Activated naive CD4-positive, alpha-beta T cell treated with anti-CD3 and anti-CD28 coated beads, Interleukin-2, amount 50 U/mL, for 16 hours (primary cell): ENCODE measurements at places on chromosomes 2 and 18.

DNA sequence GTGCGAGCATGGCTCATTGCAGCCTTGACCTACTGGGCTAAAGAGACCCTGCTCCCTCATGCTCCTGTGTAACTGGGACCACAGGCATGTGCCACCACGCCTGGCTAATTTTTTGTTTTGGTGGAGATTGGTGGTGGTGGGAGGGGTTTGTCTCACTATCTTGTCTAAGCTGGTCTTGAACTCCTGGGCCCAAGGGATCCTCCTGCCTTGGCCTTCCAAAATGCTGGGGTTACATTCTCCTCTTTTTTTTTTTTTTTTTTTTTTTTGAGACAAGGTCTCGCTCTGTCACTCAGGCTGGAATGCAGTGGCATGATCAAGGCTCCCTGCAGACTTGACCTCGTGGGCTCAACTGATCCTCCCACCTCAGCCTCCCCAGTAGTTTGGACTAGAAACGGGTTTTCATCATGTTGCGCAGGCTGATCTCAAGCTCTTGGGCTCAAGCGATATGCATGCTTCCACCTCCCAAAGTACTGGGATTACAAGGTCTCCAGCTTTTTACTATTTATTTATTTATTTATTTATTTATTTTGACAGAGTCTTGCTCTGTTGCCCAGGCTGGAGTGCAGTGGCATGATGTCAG lies 238.3 kb downstream of the MYCN start:
- DNase-seq, result no peak

GRCh38 chr2:141557329-141558095 lies 573.3 kb downstream of the LRP1B start:
- DNase-seq, result no peak

DNA sequence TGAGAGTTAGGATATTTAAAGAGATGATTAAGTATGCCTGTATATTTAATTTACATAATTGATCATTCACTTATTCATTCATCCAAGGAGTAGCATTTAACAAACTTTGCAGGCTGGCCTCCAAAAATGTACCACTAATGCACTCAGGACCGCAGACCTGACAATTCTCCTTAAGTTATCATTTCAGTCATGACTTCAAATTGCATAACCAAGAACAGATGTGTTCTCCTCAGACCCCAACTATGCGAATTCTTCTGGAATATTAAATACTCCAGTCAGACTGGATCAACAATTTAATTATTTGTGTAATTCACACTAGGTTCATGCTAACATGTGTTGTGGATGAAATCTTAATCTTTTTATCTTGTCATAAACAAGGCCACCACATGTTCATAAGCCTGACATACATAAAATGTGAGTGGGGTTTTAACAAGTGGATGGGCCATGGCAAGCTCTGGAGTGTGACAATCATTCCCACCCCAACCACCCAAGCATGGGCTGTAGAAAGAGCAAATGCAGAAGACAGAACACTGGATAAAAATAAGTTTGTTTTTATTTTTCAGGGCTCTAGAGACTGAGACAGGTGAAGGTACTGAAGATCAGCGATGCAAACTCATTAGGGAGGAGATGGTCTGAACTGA lies 3.2 kb downstream of the REG1B start:
- DNase-seq, result no peak

DNA sequence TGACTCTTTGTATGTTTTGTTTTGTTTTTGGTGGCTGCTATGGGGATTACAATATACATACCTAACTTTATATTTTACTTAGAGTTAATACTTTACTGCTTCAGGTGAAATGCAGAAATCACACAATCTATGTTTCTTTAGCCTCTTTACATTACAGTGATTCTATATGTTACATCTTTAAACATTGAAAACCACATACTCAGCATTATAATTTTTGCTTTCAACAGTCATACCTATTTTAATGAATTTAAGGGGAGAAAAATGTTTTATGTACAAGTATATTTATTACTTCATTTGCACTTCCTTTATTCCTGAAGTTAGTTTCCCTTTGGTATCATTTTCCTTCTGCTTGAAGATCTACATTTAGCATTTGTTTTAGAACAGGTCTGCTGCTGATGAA lies 23.1 kb downstream of the FAM117B start:
- no peak for DNase-seq

DNA sequence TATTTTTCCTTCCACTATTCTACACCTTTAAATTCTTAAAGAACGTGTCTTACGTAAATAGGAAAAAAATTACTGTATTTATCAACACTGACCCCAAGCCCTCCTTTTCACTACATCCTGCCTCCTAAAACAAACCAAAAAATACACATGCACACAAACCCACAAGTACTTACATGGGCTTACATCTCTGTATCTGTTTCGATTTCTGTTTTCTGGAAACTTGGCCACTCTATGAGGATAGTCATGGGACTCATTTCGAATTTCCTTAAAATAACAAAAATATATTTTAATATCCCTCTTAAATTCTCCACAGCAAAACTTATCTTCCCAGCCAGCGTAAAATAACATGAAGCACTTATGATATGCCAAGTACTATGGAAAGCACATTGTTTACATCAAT lies 25.0 kb downstream of the PTPN2 start:
- DNase-seq, result no peak

- DNase-seq, result no peak
Measured at GRCh38 chr2:144479659-144480058, 40.3 kb downstream of the ZEB2 start.

- no peak for DNase-seq
Measured at GRCh38 chr2:257429-257828, 6.4 kb downstream of the SH3YL1 start.

DNA sequence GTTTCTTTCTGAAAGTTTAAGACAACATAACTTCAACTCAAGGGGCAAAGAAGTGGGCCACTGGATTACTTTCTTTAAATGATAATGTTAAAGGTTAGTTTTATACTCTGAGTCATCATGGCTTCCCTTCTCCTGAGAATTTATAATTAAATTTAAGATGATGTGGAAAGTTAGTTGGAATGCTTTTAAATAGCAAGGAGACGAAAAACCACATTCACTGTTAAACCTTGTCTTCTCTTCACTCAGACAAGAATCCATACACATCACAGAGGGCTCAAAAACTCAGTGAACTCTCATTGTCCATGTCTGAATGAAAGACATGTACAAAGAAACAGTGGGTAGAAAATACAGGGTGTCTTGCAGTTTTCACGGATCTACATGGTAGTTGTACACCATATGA lies 65.6 kb downstream of the COL5A2 start:
- DNase-seq, result no peak

DNA sequence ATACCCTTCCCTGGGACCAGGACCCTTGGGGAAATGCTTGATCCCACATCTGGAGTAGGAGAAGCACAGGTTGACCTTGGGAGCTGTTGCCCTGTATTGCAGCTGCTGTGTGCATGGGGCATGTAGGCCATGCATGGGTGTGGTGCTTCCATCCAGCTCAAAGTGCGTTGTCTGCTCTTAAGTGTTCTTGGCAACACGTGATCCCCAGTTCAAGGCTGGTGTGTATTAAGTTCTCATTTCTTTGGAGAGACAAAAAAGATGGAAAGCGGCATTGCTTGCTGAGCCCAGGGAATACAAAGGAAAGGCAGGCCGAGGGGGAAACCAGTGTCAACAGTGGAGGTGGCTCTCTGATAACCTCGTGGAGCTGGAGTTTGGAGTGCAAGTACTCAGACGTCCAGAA lies 110.7 kb downstream of the RTP5 start:
- no peak for DNase-seq

GRCh38 chr18:79402977-79403722 lies 7.4 kb downstream of the NFATC1 start:
- no peak for DNase-seq

GRCh38 chr2:229350883-229351282 lies 79.8 kb upstream of the PID1 start:
- DNase-seq, result no peak

- no peak for DNase-seq
Measured at GRCh38 chr2:215861607-215862350, 151.6 kb downstream of the MREG start.

GRCh38 chr2:105321875-105322646 lies 7.5 kb downstream of the TGFBRAP1 start:
- no peak for DNase-seq

GRCh38 chr2:217370391-217370790 lies 510.5 kb upstream of the TNP1 start:
- no peak for DNase-seq

DNA sequence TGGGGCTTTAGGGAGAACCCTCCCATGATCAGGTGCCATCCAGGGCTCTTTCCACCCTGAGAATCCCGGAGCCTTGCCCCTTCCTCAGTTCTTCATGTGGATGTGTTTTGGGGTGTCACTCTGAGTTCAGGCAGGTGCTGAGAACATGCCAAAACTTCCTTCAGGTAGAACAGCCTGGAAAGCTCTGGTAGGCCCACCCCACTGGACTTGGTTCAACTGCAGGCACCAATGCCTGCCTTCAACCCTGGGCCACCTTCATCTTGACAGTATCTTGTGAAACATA lies 85.8 kb downstream of the EPAS1 start:
- DNase-seq, result no peak

- no peak for DNase-seq
Measured at GRCh38 chr2:125095826-125096225, 1070.7 kb downstream of the CNTNAP5 start.

DNA sequence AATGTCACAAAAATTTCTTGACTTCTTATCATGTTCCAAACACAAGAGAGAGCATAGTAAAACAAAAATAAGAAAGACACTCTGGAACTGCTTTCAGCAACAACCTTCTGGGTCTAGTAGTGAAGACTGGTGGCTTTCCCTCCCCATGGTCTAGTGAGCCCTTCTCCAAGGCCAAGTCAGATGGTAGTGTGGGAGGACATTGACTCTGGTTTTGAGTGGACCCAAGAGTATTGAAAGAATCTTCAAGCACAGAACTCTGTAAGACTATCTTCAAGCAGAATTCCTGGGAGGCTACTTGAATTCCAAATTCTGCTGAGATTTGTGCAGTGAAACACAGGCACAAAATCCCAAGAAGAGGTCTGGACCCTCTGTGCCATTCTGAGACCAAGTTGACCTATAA lies 21.1 kb downstream of the ANTXR1 start:
- no peak for DNase-seq

- DNase-seq, result no peak
Measured at GRCh38 chr2:160477032-160477431, 16.6 kb downstream of the RBMS1 start.

- no peak for DNase-seq
Measured at GRCh38 chr2:186328838-186329237, 157.2 kb upstream of the ZC3H15 start.

DNA sequence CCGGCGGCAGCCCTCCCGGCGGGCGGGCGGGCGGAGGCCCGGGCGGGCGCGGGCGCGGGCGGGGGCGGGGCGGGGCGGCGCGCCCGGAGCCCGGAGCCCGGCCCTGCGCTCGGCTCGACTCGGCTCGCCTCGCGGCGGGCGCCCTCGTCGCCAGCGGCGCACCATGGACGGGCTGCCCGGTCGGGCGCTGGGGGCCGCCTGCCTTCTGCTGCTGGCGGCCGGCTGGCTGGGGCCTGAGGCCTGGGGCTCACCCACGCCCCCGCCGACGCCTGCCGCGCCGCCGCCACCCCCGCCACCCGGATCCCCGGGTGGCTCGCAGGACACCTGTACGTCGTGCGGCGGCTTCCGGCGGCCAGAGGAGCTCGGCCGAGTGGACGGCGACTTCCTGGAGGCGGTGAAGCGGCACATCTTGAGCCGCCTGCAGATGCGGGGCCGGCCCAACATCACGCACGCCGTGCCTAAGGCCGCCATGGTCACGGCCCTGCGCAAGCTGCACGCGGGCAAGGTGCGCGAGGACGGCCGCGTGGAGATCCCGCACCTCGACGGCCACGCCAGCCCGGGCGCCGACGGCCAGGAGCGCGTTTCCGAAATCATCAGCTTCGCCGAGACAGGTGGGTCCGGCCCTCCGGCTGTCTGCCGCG lies at the start of gene INHBB:
TSS of gene INHBB (plus strand) at position 111 of the 641 bp plus-strand sequence. CDS start at position 164, 53 bp downstream.
- no peak for DNase-seq

DNA sequence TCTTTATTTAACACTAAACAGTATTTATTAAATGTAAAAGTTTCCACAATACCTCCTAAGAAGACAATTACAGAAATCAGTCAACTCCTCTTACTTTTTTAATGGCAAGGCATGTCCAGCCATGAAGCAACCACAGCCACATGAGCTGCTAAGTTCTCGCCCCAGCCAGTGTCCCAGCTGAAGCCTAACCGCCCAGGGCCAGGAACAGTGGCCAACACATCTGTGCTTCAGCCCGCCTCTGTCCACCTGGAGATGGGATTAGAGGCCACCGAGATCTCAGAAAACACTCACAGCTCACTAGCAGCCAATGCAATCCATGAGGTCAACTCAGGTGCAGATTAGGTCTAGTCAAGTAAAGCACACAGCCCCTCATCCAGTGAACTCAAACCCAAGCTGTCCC lies 40.2 kb downstream of the PID1 start:
- DNase-seq, result no peak

DNA sequence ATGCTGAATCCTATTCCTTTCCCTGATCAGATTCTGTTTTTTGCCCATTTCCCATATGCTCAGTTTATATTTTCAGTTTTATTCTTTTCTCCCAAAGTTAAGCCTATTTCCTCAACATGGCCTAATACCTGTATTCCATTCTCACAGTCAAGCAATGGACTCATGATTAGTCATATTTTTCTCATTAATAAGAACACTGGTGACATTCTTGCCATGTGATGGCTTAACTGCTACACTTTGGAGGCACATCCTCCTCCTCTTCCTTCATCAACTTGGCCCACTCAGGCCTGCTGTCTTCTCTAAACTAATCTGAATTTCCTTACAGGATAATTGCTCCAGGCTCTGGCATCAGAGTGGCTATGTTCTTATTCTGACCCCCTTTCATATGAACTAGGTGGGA lies 679.2 kb downstream of the NYAP2 start:
- no peak for DNase-seq

DNA sequence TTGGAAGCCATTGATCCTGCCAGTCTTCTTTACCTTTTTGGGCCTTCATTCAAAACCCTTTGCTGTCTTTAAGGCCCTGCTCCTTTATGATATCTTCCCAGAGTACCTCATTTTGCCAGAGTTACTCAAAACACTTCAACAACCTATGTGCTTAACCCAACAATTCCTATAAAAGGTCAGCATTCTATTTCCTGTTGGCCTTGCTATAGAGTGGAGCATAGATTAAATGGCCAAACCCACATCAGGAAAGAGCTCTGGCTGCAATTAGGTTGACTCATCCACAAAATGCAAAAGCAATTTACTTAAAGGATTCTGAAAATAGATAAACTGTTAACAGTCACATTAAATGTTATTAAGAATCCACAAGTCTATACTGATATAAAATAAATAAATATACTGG lies 21.2 kb downstream of the MRPL33 start:
- DNase-seq, result no peak
